NCI-H2171 treated with DMSO at 0.1 percent for 48 hours (cell line): ENCODE measurements at places on chromosomes 3 and 15.

DNA sequence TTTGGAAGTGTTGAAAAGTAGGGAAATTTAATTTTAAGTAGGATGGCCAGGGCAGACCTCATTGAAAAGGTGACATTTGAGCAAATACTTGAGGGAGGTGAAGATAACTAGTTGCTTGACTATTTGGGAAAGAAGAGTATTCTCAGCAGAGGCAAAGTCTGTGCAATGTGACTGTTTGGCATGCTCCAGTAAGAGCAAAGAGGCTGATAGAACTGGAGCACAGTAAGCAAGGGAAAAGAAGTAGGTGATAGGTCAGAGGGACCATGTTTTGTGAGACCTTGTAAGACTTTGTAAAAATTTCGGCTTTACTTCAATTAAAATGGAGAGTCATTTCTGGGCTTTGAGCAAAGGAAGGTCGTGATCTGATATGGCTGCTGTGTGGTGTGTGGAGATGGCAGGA is 335.8 kb downstream of the ZIC1 start:
- no peak for DNase-seq

DNA sequence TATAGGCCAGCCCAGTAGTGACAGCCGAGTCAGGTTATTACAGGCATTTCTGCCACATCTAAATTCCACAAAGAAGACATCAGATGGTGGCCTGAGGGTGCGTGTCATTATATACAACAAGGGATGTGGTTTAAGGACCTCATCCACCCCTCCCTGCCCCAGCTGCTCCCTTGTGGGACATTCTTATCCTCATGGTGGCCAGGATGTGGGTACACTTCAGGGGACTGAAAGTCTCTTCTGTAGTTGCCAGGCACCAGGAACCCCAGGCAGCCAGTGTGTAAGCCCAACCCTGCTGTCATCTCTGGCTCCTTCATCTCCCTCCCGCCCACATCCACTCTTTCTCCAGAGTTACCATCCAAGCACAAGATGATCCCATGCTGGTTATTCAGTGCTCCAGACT is 224.9 kb upstream of the TOPAZ1 start:
- DNase-seq: no peak

DNA sequence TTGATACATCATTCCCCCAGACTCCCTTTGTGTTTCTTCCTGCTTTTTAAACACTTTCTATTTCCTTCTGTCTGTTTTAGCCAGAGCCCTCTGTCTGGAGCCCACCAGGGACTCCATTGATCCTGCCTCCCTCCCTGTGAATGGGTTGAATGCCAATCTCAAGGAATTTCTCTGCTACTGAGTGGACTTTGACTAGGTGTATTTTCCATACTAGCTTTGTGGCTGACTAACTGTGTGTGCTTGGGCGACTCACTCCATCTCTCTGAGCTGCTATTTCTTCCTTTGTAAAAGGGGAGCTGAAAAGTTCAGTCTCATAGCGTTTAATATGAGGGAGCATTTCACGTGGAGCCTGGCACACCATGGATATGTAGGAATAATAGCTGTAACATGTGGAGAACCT is 98.8 kb downstream of the EEFSEC start:
- no peak for DNase-seq

DNA sequence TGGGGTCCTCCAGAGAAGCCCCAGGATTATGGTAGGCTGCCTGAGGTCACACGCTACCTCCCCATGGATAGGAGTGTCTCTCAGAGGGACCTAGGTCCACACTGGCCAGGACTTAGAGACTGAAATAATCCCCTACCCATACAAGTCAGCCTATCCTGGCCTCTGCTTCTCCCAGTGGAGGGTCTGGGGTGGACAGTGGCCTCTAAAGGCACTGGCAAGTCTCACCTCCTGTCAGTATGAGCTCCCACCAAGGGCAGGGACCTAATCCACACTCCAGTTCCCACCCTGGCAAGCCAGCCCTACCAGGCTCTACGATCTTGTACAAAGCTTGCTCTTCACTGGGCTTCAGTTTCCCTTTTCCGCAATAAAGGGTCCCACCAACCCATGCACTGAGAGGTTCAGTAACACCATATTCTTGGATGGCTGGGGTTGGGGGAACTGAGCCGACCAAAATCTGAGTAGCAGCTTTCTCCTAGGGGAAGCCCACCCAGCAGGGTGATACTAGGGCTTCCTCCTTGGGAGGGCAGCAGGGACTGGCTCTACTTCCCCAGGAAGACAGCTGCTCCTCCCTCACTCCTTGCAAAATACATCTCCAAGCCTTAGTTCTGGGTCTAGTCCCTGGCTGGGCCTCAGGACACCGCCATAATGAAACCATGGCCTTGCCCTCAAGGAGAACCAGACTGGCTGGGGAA is 2.4 kb downstream of the CISH start:
- no peak for DNase-seq

DNA sequence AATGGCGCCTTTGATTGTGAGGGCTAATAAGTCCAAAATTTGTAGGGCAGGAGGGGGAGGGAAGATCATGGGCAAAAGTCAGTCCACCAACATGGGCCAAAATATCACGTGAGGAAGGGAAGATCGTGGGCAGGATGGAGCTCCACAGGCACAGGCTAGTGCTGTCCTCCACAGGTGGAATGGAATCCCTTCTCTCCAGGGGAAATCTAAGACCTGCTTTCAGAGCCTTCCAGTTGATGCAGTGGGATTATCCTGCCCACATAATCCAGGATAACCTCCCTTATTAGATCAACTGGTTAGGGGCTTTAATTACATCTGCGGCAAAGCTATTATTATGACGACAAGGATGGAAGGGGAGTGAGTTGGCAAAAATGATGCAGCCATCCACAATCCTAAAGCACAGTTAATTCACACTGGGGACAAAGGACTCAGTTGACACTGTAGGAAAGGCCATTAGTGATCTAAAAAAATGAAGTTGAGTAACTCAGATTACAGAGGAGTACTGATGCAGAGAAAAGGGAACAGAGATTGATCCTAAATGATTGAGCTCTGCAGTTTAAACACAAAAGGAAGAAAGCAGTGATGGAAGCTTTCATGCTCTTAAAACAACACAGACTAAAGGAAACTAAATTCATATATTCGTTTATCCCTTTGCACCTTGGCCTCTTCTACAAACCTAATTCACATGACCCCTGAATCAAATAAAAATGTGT is 159.8 kb downstream of the AKAP13 start:
- DNase-seq: no peak

- DNase-seq: no peak
Measured at GRCh38 chr15:43404130-43404529, 33.2 kb downstream of the TUBGCP4 start.

DNA sequence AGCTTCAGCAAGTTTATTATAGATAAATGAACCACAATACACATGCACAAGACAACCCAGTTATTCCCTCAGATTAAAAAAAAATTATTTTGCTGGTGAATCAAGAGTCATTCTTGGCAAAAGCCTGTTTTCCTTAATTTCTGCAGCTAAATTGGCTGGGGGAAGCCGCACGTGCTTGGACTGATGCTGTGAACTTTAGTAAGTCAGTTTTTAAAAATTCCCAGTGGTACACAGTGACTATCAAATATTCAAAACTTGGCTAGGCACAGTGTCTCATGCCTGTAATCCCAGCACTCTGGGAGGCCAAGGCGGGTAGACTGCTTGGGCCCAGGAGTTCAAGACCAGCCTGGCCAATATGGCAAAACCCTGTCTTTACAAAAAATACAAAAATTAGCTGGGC is 23.9 kb downstream of the EHD4 start:
- DNase-seq: no peak

GRCh38 chr3:31635545-31635944 is 102.8 kb downstream of the STT3B start:
- no peak for DNase-seq

DNA sequence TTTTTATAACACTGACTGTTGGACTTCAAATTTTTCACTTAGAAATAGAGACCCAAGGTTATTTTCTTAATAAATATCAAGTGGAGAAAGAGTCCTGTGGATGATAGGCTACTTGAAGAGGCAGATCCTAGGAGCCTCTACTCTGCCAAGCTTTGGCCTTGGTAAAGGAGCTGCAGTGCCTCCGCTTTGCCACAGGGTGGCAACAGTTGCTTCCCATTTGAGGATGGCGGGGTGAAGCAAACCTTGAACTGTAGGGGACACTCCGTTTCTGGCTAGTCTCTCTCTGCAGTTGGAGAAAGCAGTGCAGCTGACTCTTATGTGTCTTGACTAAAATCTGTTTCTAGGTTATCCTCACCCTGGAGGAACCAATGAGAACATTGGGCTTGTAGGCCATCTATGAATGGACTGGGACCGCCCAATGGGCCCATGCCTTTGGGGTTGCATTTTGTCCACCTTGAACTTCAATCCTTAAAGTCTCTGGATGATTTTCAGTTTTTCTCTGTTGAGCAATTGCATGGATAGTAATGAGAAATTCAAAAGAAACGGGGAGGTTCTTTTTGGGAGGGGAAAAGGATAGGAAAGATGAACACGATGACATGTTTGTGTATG is 9.8 kb downstream of the SCG5 start:
- DNase-seq: peak; percentile 44

GRCh38 chr3:9198261-9198660 is 51.2 kb downstream of the SRGAP3 start:
- no peak for DNase-seq

DNA sequence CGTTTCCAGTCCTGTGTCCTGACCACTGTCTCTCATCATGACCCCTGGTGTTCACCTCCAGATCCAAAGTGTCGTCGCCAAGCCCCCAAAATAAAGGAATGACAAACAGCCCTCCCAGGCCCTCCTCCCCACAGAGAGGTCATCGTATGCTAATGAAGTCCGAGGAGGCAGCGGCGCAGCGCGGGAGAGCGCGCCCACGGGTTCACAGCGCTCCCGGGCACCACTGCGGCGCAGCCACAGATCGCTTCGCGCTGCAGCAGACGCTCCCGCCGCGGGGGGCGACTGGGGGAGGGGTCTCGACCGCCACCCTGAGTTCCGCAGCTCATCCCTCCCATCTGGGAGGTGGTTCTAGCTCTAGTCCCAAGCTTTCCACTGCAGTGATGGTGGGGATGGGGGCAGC is 1.3 kb downstream of the DGKG start:
- no peak for DNase-seq

DNA sequence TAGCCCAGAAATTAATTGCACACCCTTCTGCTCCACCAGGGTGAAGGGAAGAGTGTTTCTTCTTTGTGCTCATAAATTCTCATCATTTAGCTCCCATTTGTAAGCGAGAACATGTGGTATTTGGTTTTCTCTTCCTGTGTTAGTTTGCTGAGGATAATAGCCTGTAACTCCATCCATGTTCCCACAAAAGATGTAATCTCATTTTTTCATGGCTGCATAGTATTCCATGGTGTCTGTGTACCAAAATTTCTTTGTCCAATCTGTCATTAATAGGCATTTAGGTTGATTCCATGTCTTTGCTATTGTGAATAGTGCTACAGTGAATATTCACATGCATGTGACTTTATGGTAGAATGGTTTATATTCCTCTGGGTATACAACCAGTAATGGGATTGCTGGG is 86.8 kb downstream of the DTWD1 start:
- DNase-seq: no peak

- DNase-seq: no peak
Measured at GRCh38 chr15:85689729-85690128, 105.0 kb downstream of the KLHL25 start.

DNA sequence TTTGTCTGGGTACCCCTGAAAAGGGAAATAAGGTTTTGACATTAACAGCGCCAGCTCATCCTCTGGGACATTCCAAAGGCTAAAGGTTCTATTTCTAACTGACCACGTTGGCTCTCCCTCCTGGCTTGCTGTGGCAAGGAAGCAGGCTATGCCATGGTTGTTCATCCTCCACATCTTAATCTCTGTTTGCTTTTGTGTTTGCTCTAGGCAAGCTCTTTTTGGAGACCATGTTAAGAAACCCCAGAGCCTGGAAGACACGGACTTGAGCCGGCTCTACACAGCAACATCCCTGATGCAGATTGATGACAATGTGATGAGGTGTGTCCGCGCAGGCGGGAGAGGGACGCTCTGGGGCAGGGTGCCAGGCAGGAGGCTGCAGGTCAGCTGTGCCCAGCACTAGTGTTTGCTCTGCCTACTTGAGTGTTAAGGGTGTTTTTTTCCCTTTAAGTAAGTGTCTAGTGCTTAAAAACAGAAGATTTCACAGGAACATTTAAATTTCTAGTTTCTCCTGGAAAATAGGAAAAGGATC is 33.3 kb downstream of the RLBP1 start:
- DNase-seq: no peak

DNA sequence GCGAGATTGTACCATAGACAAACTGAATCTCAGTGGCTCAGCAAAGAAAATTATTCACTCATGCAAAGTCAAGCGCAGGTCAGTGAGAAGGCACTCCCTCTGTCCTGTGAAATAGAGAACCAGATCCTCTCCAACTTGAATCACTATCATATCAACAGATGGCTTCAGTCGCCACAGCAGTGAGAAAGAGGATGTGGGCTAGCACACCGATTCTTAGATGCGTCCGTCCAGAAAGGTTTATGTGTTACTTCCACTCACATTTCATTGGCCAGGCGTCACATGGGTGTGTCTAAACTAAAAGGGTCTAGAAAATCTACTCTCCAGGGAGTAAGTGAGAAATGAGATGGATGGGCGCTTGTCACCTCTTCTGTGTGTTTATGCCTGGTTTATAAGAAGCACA is 141.6 kb upstream of the KBTBD8 start:
- no peak for DNase-seq

DNA sequence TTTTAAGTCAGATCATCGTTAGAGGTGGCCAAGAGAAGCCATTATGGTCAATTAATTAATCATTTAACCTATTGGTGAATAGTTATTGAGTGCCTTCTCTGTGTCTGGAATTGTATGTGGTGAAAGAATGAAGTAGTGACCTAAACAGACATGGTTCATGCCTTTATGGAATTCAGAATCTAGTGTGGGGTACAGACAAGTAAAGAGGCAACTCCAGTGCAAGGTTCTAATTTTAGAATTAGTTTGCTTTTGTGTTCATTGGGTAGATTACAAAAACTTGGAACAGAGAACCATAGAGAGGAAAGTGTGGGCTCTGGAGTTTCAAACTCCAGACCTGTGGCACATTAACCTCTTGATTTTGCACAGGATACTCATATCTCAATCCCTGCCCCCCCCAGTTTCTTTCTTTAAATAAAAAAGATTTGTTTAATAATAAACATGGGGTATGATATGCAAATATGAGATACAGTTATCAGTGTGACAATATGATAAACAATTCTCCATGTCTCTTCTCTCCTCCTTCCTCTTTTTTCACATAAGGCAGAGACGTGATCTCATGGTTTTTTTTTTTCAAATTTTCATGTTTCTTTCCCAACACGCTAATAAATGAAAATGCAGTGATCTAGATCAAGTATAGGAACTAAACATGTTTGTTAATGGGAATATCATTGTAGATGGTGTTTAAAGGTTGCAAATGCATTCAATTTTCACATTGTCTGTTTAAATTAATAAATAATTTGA is 117.9 kb downstream of the MITF start:
- DNase-seq: no peak

DNA sequence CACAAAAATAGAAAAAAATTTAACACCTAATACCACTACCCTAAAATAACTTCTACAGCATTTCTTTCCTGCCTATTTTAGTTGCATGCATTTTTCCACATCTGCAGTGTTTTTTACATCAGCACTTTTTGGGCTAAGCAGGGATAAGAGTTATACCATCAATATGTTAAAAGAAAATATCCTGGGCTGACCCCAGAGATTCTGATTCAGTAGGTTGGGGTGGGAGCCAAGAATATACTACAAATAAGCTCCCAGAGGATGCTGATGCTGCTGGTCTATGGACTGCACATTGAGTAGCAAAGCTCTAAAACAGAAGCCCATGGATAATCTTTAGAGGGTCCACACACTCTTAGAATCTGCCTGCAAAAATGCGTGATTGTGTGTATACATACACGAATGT is 14.8 kb downstream of the FYCO1 start:
- DNase-seq: no peak

- peak; percentile 62 for DNase-seq
Measured at GRCh38 chr15:37099319-37100108, 835 bp downstream of the MEIS2 start.
